Stimulated activated memory B cell treated with anti-CD40 and anti-IgM and Interleukin-4, amounts not matched to agents 10 μg/mL and 1 μg/mL and 100 μg/mL, for 72 hours (primary cell): ENCODE measurements at places on chromosomes 5 and 9.
A peak's percentile ranks its signal among the peaks of the same experiment; 100 is the strongest.

DNA sequence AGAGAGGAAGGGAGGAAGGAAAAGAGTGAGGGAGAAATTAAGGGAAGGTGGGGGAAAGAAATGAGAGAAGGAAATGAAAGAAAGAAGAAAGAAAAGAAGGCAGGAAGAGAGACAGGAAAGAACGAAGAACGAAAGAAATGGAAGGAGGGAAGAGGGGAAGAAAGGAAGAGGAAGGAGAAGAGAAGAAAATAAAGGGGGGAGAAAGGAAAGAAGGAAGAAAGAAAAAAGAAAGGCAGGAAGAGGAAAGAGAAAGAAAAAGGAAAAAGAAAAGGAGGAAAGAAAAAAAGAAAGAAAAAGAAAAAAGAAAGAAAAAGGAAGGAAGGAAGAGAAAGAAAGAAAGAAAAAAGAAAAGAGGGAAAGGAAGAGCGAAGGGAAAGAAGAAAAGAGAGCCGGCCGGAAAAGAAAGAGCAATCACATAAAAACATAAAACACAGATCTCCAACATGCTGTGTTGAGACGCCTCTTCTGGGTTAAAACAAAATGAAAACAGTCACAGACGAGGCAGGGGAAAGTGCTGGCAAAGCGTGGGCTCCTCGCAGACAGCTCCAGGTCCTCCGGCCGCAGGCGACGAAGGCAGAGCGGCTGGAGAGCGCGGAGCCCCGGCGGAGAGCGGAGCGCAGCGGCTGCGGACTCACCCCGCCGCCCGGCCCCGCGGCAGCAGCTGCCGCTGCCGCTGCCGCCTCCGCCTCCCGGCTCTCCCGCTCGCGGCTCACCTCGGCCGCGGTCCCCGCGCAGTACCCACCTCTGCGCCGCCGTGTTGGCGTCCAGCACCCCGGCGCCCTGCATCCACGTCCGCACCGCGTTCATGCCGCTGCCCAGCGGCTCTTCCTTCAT, 896 bp downstream of the EBF1 start:
- peak; percentile 67 for ATAC-seq

DNA sequence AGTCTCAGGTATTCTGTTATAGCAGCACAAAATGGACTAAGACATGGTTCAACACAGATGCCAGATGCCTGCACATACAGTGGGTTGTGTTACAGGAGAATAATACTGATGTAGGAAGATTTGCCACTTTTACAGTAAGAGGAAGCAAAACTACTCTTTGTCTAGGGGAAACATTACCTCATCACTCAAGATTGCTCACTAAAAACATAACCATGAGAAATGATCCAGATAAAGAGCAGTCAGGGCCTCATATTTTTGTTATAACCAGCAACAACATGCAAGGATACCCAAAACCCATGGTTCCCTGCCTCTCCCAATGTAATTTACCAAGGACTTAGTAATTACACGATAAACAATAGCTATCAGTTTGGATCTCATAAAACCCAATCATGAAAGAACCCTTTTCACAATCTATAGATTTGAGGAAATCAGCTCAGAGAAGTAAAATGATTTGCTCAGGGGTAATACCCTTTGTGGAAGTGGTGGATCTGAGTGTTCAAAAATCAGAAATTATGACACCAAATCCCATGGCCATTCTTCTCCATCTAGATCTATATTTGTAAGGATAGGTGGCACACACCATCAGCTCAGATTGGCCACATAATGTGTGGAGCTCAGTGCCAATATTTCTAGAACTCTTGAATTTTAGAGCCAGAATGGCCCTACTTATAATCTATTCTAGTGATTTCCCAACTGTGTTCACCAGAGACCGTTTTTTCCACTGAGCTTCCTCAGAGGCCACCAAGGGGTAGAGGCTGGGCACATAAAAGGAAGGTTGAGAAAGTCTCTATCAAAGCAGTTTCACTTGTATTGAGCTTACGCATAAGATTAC, 27.8 kb downstream of the DPYSL3 start:
- ATAC-seq: no peak

DNA sequence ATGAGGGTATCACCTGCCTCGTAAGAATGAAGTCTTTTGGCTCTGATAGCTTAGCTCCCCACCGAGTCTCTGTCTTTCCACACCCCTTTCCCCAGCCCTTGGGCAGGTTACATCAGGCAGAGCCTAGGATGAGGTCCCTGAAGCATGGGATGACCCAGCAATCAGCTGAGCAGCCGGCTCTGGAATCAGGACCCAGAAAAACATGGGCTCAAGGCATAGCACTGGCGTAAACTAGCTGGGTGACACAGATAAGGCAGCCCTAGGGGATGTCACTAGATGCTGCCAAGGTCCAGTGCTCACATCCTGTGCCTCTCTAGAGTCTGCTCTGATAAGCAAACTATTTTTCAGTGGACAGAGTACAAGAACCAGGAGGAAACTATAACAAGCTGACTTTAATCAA, 26.6 kb downstream of the IDNK start:
- ATAC-seq: no peak

DNA sequence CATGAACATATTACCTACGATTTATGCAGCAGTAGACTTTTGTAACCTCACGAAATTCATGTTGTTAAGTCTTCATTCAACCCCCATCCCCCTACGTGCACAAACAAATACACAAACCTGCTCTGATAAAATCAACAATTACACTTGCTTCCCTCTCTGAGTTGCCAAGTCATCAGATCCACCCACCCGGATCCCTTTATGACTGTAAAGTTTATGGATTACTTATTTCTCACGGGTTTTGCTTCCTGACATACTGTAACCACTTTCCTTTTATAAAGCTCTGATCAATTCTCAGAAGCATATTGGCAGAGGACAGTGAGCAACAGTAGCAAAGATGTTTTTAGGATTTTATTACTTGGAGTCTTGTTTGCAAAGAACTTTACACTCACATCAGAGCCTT, 70.5 kb downstream of the MLLT3 start:
- ATAC-seq: no peak
